HCT116 (cell line): ENCODE measurements at places on chromosomes 13 and 19. TPM values are rescaled to one million over a fixed set of nuclear protein-coding genes. Genes with fewer than 3 reads are reported as not detected.
A peak's percentile ranks its signal among the peaks of the same experiment; 100 is the strongest.

- no peaks in the 10 kb centered on the region for H3K27me3 ChIP-seq
- no peak for DNase-seq
- no peak overlapping the region for H3K4me3 ChIP-seq
- H3K36me3 ChIP-seq = no peaks in the 10 kb centered on the region
Observed at GRCh38 chr13:33139184-33139583, 123.0 kb downstream of the KL start.

- no peak for DNase-seq
- no peak overlapping the region for H3K4me3 ChIP-seq
- peaks cover 19% of the 10 kb centered on the region for H3K4me1 ChIP-seq
- no peak overlapping the region for H3K27ac ChIP-seq
- H3K36me3 ChIP-seq = no peaks in the 10 kb centered on the region
Observed at GRCh38 chr13:24664726-24665409, 15.3 kb upstream of the ATP12A start.

Gene ATP12A
- total RNA-seq = 0.30 TPM

Gene FBXO27
- 16.4 TPM for total RNA-seq

Gene SLITRK6
- total RNA-seq = not detected

DNA sequence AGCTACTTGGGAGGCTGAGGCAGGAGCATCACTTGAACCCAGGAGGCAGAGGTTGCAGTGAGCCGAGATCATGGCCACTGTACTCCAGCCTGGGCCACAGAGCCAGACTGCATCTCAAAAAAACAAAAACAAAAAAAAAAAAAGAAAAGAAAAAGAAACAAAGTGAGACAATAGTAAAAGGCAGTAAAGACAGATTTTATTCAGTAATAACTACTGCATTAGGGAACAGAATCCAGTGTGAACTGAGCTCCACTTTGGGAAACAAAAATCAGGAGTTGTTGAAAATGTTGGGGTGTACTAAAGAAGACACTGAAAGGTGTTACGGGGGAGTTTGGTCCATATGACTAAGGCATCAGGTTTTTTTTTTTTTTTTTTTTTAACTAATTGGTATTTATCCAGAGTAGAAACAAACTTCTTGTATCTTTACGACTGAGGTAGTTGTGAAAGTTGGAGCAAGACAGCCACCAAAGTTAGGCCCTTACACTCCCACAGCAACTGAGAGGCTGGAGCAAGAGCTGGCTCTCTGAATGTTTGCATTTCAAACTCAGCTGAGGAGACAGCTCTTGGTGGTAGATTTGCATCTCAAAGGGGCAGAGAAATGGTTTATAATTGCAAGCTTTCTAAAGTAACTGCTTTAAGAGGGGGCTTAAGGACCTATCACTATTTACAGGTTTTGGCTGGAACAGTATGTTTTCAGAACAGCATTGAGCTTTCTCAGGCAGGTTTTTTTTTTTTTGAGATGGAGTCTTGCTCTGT, 24.2 kb downstream of the ZNF607 start:
- DNase-seq = no peak
- no peaks in the 10 kb centered on the region for H3K4me1 ChIP-seq
- H3K27me3 ChIP-seq = no peaks in the 10 kb centered on the region
- no peaks in the 10 kb centered on the region for H3K36me3 ChIP-seq
- H3K27ac ChIP-seq = no peak overlapping the region

GRCh38 chr19:45428384-45429231, 4.9 kb upstream of the ERCC1 start:
- no peaks in the 10 kb centered on the region for H3K27me3 ChIP-seq
- no peaks in the 10 kb centered on the region for H3K36me3 ChIP-seq
- H3K4me1 ChIP-seq = peaks cover 33% of the 10 kb centered on the region
- H3K4me3 ChIP-seq = peak overlapping the region; percentile 68

Gene FAAP24
- 4.9 TPM for total RNA-seq

- H3K4me3 ChIP-seq = no peak overlapping the region
- peaks cover 51% of the 10 kb centered on the region for H3K27me3 ChIP-seq
- no peaks in the 10 kb centered on the region for H3K36me3 ChIP-seq
- no peaks in the 10 kb centered on the region for H3K4me1 ChIP-seq
Observed at GRCh38 chr19:13484166-13484565, 22.1 kb downstream of the CACNA1A start.

DNA sequence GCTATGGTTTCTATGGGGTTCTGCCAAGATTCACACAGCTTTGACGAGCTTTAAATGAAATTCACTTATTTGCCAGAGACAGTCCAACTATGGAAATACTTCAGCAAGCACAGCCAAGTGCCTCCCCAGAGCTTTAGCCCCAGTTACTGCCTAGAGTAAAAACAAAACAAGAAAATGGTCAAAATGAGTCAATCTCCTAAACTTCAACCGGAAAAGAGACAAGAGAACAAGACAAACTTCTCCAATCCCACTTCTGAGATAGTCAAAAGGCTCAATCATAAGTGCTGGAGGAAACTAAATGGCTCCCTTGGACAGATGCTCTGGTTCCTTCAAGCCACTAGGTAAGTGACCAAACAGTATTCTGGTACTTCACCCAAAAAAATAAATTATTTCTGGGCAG, 65.8 kb downstream of the KATNAL1 start:
- H3K27me3 ChIP-seq = no peaks in the 10 kb centered on the region
- H3K4me3 ChIP-seq = no peak overlapping the region
- no peak overlapping the region for H3K27ac ChIP-seq
- DNase-seq = no peak
- 0 out of 2 replicates have a peak, but pooled peaks cover 2% of the 10 kb centered on the region for H3K36me3 ChIP-seq

Gene ERICH4
- total RNA-seq = not detected

GRCh38 chr13:105008604-105009003, 1526.9 kb downstream of the EFNB2 start:
- H3K27ac ChIP-seq = no peak overlapping the region
- no peak for DNase-seq
- no peaks in the 10 kb centered on the region for H3K27me3 ChIP-seq
- H3K4me1 ChIP-seq = no peaks in the 10 kb centered on the region

Gene ZNF284
- not detected for total RNA-seq

DNA sequence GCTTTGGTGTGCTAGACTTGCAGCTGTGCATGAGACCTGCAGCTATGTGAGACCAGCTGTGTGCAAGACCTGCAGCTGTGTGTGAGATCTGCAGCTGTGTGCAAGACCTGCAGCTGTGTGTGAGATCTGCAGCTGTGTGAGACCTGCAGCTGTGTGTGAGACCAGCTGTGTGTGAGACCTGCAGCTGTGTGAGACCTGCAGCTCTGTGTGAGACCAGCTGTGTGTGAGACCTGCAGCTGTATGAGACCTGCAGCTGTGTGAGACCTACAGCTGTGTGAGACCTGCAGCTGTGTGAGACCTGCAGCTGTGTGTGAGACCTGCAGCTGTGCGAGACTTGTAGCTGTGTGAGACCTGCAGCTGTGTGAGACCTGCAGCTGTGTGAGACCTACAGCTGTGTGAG, 6.7 kb upstream of the DCUN1D2 start:
- no peak for DNase-seq
- no peak overlapping the region for H3K27ac ChIP-seq
- H3K27me3 ChIP-seq = no peaks in the 10 kb centered on the region
- no peak overlapping the region for H3K4me3 ChIP-seq

DNA sequence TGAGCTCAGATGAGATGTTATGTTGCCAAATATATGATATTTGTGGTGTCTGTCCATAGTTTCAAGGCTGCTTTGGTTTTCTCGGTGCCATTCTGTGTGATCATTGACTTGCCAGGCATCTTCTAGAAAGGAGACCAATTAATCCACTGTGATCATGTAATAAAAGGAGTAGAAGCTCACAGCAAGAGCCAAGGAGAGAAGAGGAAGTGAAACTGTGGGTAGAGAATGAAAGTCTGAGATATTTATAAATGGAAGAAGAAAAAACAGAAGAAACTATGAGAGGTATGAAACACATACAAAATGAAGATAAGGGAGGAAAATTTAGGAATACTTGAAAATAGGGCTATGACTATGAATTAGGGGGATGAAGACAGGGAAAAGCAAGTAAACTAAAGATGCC, 11.1 kb upstream of the ZNF613 start:
- no peak for DNase-seq
- no peak overlapping the region for H3K4me3 ChIP-seq
- H3K4me1 ChIP-seq = no peaks in the 10 kb centered on the region

- peaks cover 6% of the 10 kb centered on the region for H3K4me1 ChIP-seq
- H3K4me3 ChIP-seq = peak overlapping the region; percentile 86
- H3K27ac ChIP-seq = peak overlapping the region; percentile 63
Observed at GRCh38 chr19:16627193-16627927, 644 bp downstream of the MED26 start.

- no peak overlapping the region for H3K27ac ChIP-seq
- no peak overlapping the region for H3K4me3 ChIP-seq
- H3K36me3 ChIP-seq = peaks cover 16% of the 10 kb centered on the region; the same call in 1 of the 2 replicates
- H3K4me1 ChIP-seq = peaks cover 67% of the 10 kb centered on the region
Observed at GRCh38 chr19:35167251-35168119, 12.9 kb downstream of the FXYD5 start.
